ENCODE measurements at places on chromosomes 4 and X.

GRCh38 chrX:11648705-11649519, 16.8 kb downstream of the ARHGAP6 start:
- no peak for DNase-seq

GRCh38 chr4:169593050-169593560, 19.3 kb downstream of the NEK1 start:
- no peak for DNase-seq

- DNase-seq: no peak
Observed at GRCh38 chrX:26409636-26410035, 193.7 kb downstream of the MAGEB5 start.

DNA sequence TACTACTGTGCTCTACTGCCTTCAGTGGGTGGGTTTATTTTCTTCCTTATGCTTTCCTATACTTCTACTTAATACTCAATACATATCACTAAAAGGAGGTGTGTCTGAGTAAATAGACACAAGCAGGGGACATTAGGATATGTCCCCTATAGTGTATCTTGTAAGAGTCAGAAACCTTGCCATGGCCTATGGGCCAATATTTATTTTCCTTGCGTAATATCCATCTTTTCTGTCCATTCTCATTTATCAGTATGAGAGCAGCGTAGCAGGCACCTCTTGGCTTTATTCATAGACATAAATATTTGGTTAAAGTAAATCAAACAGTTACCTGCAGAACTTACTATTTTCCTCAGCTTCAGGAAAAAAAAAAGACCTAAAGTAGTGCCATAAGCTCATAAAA, 46.6 kb upstream of the PHF8 start:
- no peak for DNase-seq

DNA sequence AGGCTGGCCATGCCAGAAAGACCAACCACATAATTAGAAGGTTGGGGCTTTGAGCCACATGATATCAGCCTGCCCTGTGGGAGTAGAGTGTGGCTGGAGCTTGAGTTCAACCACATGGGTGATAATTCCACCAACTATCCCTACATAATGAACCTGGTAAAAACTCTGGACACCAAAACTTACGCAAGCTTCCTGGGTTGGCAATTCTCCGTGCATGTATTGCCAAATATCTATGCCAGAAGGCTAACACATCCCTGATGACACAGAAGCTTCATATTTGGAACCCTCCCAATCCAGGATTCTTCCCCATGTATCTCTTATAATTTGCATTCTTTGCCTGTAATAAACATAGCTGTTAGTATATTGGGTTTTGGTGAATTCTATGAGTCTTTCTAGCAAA, 68.2 kb downstream of the FUNDC1 start:
- no peak for DNase-seq

GRCh38 chr4:103075894-103076746, 441 bp downstream of the SLC9B2 start:
- peak; percentile 24 for DNase-seq

GRCh38 chr4:168076989-168077725, 15.2 kb upstream of the ANXA10 start:
- DNase-seq: no peak

GRCh38 chrX:8233091-8233490, 62.0 kb upstream of the VCX2 start:
- DNase-seq: no peak

Measured in NCI-H510A (cell line).